ENCODE measurements at places on chromosomes 13 and 19.

DNA sequence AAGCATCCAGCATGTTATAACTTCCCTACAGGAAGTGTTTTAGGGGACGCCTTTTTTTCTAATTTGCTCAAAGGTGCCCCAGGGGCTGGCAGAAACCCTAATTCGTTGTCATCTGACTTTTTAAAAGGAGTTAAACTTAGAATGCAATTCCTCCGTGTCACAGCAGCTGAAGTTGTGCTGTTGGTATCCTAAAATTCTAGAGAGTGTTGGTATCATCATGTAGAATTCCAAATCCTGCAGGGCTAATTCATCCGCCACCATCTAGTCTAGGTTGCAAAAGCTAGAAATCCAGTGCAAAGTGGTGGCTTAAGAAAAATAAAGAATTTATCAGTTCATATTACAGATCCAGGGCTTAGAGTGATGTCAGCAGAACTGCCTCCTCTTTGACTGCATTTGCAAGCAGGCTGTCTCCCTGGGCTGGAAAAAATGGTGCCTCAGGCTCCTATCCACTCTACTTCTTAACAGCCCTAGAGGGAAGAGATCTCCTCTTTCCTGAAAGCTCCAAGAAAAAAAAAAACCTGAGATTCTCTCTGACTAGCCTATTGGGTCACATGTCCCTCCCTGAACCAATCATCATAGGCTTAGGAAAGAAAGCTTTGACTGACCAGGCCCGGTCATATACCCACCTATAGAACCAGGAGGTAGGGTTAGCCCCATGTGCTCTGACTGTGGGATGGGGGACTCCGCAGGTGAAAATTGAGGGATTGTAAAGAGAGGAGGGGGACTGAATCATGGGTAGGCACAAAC lies 73.0 kb downstream of the MAP4K1 start:
- no peak for DNase-seq

DNA sequence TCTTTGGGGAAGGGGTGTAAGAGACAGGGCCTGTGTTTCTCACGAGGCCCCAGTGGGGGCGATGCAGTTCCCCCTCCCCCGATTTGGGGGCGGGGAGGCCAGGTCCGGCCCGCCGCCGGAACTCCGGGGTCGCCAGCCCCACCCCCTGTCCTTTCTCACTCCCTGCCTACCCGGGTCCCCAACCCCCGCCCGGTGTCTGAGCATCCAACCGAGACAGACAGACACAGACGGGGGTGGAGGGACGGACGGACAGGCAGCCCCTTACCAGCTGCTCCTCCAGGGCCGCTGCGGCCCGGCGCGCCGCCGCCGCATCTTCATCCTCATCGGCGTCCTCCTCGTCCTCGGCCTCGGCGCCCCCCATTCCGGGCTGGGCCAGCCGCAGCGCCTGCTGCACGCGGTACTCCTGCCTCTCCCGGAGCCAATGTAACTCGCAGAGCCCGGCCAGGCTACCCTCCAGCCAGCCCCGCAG lies 397 bp downstream of the DACT3 start:
- DNase-seq = no peak

- DNase-seq = no peak
These were observed 4.3 kb upstream of the ZNF610 start for GRCh38 chr19:52331757-52332156.

DNA sequence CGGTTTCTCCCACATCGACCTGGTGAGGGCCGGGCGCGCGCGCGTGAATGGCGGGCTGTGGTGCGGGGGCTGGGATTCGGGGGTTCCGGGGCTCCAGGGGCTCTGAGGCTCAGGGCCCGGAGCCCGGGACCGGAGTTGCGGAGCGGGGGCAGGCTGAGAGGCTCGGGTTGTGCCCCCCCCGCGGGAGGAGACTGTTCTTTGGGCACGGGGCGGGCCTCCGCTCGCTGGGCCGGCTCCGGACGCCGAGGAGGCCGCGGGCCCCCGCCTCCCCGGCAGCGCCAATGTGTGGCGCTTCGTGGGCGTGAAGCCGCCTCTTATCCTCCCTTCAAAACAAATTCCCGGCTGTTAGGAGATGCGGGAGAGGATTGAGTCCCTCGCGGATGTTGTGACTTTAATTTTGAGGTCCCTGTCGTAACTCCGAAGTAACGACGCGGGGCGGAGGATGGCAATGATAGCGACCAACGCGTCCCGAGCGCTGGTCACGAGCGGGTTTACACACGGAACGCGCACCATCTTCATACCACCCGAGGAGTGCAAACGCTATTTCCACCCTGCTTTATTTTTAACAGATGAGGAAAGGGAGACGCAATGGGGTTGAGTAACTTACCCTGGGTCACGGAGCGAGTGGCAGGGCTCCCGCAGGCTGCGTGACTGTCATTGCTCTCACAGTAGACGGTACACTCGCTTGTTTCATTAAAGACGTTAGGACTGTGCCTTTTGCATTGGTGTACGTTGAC lies 536 bp downstream of the UBA2 start:
- DNase-seq = no peak

GRCh38 chr13:109735436-109735966 lies 50.9 kb downstream of the IRS2 start:
- no peak for DNase-seq

Data from SHP77 treated with DMSO at 0.1 percent for 48 hours (cell line).